ENCODE measurements at places on chromosomes 12 and 14.

GRCh38 chr12:7450667-7451066 lies 6.7 kb upstream of the CD163L1 start:
- no peak for DNase-seq

DNA sequence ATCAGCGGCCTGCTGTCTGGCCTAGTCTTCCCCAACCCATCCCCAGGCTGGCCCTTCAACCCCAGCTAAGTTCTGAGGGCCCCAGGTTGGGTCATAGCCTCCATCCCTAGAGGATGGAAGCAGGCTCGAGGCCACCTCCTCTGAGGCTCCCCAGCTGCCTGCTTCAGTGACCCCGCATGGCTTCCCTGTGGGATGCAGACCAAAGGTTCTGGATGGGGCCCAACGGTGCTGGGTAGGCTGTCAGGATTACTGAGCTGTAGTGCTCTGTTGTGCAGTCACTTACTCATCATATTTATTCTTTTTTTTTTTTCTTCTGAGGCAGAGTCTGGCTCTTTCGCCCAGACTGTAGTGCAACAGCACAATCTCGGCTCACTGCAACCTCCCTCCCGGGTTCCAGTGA lies 92.0 kb downstream of the IRF2BPL start:
- no peak for DNase-seq

GRCh38 chr12:92551853-92552397 lies 150.9 kb upstream of the PLEKHG7 start:
- no peak for DNase-seq

- no peak for DNase-seq
Observed at GRCh38 chr14:94144765-94145164, 15.4 kb upstream of the IFI27L2 start.

GRCh38 chr12:70049596-70050360 lies 193.5 kb upstream of the CNOT2 start:
- peak; percentile 45 for DNase-seq

DNA sequence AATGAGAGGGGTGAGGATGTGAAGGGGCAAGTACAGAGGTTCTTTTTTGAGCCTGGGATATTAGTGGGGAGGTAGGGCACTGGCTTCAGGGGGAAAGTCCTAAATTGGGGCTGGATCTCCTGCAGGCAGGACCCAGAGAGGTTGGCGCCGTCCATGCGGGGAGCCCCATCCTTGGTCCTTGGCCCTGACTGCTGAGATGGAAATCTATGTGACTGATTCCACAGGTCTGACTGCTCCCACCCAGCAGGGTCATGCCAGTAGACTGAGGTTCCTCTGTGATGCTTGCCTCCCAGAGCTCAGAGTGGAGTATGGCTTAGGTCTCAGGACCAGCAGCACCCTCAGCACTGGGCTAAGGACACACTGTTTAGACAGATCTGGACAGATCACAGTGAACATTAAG lies 988.6 kb upstream of the TMEM132C start:
- DNase-seq: no peak

- DNase-seq: no peak
Observed at GRCh38 chr12:54521293-54522060, 23.9 kb downstream of the NCKAP1L start.

DNA sequence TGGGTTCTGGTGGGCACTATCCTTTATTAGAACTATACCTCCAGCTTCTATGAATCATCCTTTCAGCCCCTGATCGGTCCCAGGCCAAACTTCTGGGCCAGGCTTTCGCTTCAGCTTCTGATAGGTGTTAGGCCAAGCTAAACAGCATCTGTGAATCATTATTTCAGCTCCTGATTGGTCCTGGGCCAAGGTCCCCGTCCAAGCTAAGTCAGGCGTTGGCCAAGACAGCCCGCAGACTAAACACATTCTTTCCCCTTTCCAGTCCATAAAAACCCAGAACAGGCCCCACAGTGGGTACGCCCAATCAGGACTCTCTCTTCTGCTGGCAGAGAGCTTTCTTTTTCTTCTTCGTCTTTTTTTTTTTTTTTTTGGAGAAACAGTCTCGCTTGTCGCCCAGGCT lies 1808.9 kb upstream of the SEL1L start:
- no peak for DNase-seq

- DNase-seq: no peak
Observed at GRCh38 chr14:61344437-61345150, 23.2 kb downstream of the PRKCH start.

GRCh38 chr12:4580281-4580688 lies 18.3 kb downstream of the DYRK4 start:
- no peak for DNase-seq

DNA sequence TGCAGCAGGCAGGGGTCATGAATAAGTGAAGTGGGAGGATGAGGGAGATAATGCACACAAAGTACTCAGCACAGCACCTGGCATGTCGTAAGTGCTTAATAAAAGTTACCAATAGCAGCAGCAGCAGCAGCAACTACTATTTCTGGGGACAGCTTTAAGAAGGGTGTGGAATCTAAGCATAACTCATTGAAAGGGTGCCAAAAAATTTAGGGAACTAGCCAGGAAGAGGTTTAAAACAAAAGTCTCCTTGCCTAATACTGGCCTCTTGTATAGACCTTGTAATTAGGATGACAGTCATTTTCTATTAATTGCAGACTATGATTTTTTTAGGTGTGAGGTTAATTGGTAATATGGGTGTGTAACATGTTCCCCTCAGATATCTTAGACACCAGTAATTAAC lies 179.9 kb downstream of the PTPN11 start:
- DNase-seq: no peak

- DNase-seq: peak; percentile 61
Observed at GRCh38 chr14:71103662-71104484, 196.6 kb downstream of the PCNX1 start.
